ENCODE measurements at places on chromosomes 7 and 10.

DNA sequence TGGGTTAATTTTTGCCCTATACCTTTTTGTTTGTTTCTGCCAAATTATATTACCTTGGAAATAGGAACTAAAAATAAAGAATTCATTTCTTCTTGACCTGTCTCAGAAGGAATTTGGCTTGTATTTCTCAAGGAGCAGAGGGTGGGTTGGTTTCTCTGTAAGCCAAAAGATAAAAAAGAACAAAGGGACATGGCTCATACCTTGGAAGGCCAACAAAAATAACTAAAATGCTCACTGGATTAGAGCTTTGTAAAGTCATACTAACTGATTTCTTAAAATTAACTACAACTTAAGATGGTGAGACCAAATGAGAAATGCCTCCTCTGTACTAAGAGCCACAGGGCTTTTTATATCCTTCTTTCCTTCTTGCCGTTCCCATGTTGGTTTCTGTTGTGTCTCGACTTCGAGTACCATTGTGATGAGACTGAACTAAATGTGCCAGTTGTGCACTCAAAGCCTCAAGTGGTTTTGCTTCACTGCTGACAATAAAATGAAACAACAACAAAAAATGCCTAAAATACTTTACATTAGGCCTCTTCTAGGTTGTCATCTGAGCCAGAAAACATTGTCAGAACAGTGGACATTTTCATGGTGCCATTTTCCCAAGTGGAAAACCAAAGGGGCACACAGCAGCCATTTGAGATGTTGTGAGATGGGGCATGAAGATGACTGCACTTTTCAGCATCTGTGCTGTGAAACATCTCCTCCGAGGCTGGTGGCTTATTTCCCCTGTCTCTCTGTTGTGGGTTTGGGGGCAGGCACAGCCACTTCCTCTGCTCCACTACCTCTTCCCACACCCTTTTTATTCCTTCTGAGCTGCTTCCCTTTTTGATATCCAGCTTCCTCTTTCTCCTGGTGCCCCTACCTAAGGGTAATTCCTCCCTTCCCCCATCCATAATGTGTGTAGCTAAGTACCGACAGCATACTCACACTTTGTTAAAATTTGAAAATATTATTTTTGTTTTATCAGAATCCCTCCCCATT is 51.8 kb upstream of the AGR3 start:
- DNase-seq, result no peak

DNA sequence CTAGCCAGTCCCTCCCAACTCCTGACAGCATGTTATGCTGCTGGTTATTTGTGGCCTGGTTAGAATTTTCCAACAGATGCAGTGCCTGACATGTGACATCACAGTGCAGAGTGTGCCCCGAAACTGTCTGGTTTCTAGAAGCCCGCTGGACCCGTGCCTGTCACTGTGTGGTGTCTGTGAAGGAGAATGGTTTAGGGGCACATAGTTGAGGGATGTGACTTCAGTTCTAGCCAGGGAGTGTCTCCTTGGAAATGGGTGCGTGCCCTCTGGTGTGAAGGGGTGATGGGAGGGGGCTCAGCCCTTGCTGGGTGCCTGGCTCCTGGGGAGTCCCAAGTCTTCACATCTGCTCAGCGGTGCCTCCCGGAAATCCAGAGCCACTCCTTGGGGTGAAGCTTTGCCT is 303.6 kb downstream of the GLRX3 start:
- DNase-seq, result no peak

GRCh38 chr10:13658871-13659685 is 72.3 kb downstream of the PRPF18 start:
- DNase-seq, result no peak

- no peak for DNase-seq
These were observed at the start of gene LZTS2 for GRCh38 chr10:100999742-101000126. Gene LZTS2 (plus strand): TSS chr10:100999808. CDS start chr10:101002539, 2,731 bp downstream.
